SJCRH30 (cell line): ENCODE measurements at places on chromosomes 2 and 18.

- DNase-seq: no peak
Measured at GRCh38 chr2:55914786-55915185, 8.8 kb downstream of the EFEMP1 start.

- DNase-seq: no peak
Measured at GRCh38 chr18:24766376-24766775, 305.9 kb downstream of the HRH4 start.

- DNase-seq: no peak
Measured at GRCh38 chr18:33676593-33676992, 98.6 kb downstream of the ASXL3 start.

GRCh38 chr2:225471482-225471881, 72.0 kb downstream of the NYAP2 start:
- no peak for DNase-seq

- DNase-seq: no peak
Measured at GRCh38 chr2:221308507-221309066, 263.5 kb downstream of the EPHA4 start.

- no peak for DNase-seq
Measured at GRCh38 chr18:41940506-41941215, 14.4 kb upstream of the PIK3C3 start.

DNA sequence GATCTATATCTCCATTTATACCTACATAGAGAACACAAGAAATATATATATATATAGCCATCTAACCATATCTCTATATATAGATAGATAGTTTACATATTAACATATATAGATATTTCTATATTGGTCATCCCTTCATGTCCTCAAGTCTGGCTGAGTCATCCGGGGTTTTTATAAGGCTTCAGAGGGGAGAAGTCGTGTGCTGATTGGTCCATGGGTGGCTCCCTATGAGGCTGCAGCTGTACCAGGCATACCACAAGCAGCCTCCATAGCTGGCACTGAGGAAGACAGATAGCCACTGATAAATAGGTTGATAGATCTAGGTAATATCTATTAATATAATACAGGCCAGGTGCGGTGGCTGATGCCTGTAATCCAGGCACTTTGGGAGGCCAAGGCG, 618.3 kb upstream of the SETBP1 start:
- DNase-seq: no peak

- DNase-seq: peak; percentile 94
Measured at GRCh38 chr2:27086090-27086723, 365 bp upstream of the KHK start.

GRCh38 chr2:693606-694005, 16.4 kb upstream of the TMEM18 start:
- DNase-seq: no peak

GRCh38 chr2:218995972-218996711, 2.9 kb upstream of the CRYBA2 start:
- DNase-seq: peak; percentile 92

DNA sequence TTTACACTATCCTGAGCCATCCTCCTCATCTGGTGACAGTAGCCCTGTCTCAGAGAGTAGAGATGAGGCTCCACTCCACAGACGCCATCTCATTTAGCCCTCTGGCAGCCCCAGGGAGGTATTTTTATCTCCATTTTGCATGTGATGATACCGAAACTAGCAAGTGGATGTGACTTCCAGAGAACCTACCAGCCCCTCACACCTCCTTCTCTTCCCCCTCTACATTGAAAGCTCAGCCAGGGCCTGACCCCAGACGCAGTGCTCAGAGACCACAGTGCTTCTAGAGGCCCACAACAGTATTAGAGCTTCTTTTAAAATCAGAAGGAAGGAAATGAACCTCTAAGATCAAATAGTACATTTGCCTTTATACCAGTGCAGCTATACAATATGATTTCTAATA, 8.3 kb downstream of the GYPC start:
- no peak for DNase-seq

DNA sequence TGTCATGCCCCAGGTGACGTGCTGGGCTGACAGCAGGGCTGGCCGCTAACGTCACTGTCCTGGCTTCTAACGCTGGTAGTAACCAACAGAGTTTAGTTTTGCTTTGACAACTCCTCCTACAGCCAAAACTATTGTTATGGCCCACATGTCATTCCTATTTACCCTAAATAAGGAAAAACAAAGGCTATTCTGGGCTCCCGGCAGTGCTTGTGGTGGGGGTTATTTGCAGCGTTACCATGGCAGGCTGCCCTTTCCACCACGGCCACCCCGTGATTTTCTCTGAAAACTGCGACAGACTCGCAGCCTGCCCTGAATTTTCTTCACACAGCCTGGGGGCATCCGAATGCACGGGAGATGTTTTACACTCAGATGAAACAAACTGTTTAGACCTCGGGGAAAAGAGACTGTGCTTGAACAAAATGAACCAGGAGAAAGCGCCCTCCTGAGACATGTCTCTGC, 115.2 kb downstream of the FAM210A start:
- DNase-seq: no peak
